ENCODE measurements at places on chromosomes 7 and 10.
A peak's percentile ranks its signal among the peaks of the same experiment; 100 is the strongest.

DNA sequence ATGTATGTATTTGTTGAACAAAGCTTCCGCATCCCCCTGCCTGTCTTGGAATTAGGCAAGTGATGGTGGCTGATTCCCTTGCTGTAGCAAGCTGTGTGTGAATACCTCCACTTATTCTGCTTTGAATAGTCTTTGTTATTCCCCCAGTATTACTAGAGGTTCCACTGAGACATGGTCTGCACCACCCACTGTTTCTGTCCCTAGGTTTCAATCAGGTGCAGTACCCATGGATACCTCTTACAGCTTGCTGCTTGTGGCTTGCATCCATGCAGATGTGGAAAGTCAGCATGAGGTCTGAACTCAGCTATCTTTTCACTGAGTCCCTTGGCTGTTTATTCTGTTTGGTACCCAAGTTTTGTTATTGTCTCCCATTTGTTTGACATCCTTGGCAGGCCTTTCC lies 447.4 kb downstream of the GRM8 start:
- DNase-seq, result no peak

- no peak for DNase-seq
Measured at GRCh38 chr10:88551246-88551645, 31.9 kb downstream of the RNLS start.

DNA sequence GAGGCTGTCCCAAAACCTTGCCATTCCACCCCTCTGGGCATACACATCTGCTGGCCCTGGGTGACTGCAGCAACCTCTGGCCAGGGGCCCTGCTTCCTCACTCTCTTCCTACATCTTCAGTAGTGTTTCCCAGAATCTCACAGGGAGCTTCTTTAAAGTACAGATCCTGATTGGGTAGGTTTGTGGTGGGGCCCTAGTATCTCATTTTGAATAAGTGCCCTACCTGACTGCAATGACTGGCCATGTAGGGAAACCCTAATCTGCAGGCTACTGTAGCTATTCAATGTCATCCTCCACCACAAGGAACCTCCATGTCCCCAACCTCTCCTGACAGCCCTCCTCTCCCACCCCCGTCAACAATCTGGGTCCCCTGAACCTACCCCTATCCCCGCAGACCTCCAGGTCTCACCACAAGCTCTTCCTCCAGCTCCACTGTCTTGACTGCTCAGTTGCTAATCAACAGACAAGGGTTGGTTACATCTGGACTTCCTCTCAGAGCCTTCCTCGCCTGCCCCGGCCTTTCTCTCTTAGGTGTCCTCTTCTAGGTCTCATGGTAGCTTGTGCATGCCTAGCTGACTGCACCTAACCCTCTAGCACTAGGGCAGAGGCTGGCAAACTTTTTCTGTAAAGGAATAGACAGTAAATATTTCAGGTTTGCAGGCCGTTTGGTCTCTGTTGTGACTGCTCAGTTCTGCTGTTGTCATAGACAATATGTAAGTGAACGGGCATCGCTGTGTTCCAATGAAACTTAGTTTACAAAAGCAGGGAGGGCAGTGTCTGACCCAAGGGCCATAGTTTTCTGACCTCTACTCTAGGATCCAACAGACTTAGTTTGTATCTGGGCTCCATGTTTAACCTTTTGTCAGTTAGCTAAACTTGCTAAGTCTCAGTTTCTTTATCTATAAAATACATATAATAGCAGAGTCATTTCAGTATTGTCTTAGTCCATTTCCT lies 121.1 kb downstream of the AOAH start:
- DNase-seq, result peak; percentile 41

DNA sequence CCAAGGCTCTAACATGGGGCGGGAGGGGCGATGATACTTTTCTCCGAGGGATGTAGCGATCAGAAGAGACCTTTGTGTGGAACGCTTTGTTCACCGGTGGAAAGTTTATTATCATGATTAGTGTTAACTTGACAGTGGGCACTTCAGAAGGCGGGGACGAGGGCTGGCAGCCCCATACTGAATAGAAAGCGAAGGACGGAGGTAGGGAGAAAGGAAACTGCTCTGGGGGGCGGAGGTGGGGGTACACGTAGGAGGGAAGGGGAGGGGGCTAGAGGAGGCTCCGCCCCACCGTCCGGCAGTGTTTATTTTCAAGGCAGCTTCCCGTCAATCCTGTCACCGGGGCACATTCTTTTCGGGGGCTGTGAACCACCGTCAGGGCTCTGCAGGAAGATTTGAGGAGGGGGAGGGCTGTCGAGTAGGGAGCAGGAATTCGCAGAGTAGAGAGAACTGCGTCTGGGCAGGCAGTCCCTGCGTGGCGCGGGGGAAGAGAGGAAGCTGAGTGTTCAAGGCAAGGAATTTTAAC lies 9.4 kb upstream of the NKX2-3 start:
- DNase-seq, result no peak

GRCh38 chr7:69517985-69518704 lies 80.1 kb upstream of the AUTS2 start:
- no peak for DNase-seq

GRCh38 chr10:63268149-63268797 lies 135.1 kb downstream of the NRBF2 start:
- DNase-seq, result no peak

GRCh38 chr10:112148331-112148730 lies 35.2 kb downstream of the GPAM start:
- no peak for DNase-seq

- no peak for DNase-seq
Measured at GRCh38 chr10:100826031-100826651, 80.8 kb downstream of the PAX2 start.

- no peak for DNase-seq
Measured at GRCh38 chr10:48710647-48711275, 26.1 kb downstream of the WDFY4 start.

GRCh38 chr7:128148676-128149075 lies 92.4 kb upstream of the LEP start:
- DNase-seq, result no peak

GRCh38 chr7:99860281-99861127 lies 16.3 kb downstream of the OR2AE1 start:
- no peak for DNase-seq

- DNase-seq, result no peak
Measured at GRCh38 chr7:79272066-79272669, 181.3 kb downstream of the MAGI2 start.

- DNase-seq, result no peak
Measured at GRCh38 chr7:73426016-73426415, 7.6 kb upstream of the FZD9 start.

GRCh38 chr7:98551611-98552273 lies 65.3 kb upstream of the NPTX2 start:
- no peak for DNase-seq

DNA sequence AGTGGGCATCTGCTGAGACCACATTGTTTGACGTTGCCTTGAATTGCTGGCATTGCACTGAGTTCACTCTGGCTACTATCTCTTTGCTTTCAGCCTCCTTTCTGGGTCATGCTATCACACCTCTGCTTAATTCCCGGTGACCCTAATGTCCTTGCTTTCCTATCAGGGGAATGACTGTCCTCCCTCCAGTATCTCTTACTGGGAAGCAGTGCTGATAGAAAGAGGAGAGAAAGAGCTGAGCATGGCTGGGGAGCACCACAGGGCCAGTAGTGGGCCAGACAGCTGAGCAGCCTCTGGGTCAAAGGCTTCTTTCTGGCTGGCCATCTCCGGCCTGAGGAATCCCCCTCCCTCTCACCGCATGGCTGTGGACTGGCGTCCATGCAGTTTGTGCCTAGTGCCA lies 428.7 kb downstream of the INHBA start:
- DNase-seq, result no peak

GRCh38 chr7:5001911-5002310 lies 42.9 kb upstream of the MMD2 start:
- no peak for DNase-seq

DNA sequence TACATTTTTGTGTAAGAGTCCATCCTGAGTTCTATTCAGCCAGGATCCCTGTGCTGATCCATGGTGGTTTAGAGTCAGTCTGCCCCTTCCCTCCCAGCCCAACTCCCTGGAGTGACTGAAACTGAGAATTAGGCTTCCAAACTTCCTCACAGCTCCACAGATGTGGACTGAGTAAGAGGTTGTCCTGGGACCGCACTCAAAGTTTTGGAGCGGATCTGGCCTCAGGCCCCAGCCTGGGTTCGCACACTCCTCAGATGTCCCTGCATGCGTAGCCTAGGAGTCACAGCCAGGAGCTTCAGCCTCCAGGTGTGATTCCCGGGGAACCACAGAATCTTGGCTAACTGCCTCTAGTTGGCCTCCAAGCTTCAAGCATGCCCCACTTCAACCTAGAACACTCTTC lies 218.1 kb downstream of the C7orf25 start:
- DNase-seq, result no peak

DNA sequence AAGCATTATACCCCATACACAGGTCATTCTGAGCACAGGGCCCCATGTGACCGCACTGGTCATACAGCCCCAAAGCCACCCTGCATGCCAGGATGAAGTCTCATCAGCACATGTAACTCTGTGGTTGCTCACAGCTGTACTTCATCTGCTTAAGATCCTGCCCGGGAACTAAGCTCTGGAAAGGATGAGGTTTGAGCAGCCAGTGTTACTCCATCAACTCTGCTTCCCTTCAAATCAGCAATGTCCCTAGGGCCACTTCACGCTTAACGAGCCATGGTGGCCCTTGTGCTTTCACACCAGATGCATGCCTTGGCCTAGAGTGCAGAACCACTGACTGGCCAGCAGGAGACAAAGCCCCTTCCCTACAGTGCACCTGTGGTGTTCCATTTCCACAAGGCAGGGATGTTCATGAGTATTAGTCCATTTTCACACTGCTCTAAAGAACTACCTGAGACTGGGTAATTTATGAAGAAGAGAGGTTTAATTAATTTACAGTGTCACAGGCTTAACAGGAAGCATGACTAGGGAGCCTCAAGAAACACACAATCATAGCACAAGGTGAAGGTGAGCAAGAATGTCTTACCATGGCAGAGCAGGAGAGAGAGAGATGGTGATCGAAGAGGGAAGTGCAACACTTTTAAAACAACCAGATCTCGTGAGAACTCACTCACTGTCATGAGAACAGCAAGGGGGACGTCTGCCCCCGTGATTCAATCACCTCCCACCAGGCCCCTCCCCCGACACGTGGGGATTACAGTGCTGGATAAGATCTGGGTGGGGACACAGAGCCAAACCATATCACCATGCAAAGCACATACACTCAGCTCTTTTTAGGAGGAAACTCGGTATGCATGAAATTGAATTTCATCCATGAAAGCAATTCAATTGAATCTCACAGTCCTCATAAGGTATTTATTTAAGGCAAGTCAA lies 149.0 kb upstream of the CDCA7L start:
- no peak for DNase-seq

DNA sequence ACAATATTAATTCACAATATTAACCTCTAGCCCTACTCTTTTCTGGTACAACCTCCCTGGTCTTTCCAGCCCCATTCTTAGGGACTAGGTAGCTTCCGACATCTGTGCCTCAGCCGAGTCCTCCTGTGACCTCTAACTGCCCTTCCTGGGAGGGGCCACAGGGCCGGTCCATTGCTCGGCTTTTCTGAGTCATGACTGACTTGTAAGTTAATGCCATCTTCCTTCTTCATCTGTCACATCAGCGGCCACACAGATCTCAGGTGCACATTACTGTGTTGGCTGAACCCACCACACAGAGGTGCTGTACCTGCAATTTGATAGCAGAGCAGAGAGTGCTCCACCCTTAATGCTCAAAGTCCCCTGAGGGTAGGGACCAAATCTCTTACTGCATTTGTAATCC lies 4.1 kb upstream of the CPA4 start:
- no peak for DNase-seq

- no peak for DNase-seq
Measured at GRCh38 chr7:92403760-92404074, 43.6 kb upstream of the GATAD1 start.

GRCh38 chr7:45689011-45689796 lies 115.0 kb downstream of the ADCY1 start:
- peak; percentile 7 for DNase-seq

DNA sequence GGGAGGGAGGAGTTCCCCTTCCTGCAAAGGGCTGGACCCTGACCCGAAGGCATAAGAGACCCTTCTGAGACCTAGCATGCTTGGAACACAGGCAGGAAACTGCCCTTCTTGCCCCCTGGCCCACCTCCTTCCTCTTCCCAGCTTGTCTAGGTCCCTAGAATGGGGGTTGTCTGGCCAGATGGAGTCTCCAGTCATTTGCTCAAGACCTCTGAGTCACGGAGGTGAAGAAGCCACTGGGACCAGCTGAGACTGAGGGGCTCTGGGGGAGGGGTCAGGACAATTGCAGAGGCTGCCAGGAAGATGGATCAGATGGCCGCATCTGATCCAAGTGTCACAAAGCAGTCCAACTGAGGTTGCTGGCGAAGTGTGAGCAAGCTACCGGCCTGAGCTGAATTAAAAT lies 46.2 kb downstream of the COL13A1 start:
- no peak for DNase-seq

- DNase-seq, result no peak
Measured at GRCh38 chr7:15556339-15557105, 5.3 kb downstream of the AGMO start.

- no peak for DNase-seq
Measured at GRCh38 chr10:398954-399353, 263.7 kb downstream of the ZMYND11 start.

- peak; percentile 70 for DNase-seq
Measured at GRCh38 chr7:144835155-144835611, 670 bp downstream of the TPK1 start.

DNA sequence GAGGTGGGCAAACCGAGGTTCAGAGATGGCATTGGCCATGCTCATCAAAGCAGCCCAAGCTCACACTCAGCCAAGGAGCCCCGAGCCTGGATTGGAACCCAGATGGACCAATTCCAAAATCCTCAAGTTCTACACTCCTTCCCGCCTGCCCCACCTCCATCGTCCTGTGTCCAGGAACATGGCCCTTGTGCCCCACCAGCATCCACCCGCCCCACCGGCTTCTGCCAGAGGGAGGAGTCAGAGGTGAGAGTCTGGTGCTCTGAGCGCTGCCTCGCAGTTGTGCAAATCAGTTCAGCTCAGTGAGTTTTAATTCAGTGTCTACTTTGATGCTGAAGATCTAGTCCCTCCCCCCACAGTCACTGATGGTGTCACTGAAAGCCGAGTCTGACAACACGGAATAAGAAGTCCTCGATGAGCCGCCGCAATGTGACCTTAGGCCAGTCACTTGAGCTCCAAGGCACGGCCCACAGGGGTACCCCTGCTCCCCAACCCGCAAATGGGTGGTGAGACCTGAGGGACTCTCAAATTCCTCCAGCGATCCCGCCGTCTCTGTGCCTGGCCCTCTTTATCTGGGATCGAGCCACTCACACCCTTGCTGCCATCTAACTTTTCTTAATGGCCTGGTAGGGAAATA lies 26.3 kb downstream of the PRKAG2 start:
- peak; percentile 31 for DNase-seq

DNA sequence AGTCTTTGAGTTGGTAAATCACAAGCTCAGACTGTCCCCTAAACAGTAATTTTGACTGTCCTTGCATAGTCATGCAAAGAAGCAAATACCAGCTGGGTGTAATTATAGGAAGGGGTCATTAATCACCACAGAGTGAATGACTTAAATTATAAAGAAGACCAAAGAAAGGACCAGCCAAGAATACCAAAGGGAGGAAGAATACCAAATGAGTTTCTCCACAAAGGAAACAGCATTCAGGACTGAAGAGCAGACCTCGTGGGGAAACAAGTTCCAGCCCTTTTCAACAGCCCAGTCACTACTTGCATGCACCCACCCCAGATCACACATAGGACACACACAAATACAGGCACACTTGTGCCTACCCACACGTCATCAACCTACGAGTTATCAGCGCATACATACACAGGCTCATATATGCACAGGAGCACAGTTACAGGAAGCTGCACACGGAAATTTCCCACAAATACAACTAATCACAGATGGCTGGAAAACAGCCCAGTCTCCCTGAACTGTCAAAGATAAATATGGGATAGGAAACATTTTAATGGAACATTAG lies 77.6 kb downstream of the DENND2A start:
- DNase-seq, result no peak

- DNase-seq, result no peak
Measured at GRCh38 chr10:4586776-4587175, 239.2 kb upstream of the AKR1E2 start.
